Stimulated activated CD4-positive, alpha-beta T cell treated with anti-CD3 and anti-CD28 coated beads, Interleukin-1b, Interleukin-23, amount 100 ng/mL, for 1 hour (primary cell): ENCODE measurements at places on chromosomes 7 and 10.

- no peak for DNase-seq
Observed at GRCh38 chr7:94616855-94617254, 39.1 kb downstream of the SGCE start.

DNA sequence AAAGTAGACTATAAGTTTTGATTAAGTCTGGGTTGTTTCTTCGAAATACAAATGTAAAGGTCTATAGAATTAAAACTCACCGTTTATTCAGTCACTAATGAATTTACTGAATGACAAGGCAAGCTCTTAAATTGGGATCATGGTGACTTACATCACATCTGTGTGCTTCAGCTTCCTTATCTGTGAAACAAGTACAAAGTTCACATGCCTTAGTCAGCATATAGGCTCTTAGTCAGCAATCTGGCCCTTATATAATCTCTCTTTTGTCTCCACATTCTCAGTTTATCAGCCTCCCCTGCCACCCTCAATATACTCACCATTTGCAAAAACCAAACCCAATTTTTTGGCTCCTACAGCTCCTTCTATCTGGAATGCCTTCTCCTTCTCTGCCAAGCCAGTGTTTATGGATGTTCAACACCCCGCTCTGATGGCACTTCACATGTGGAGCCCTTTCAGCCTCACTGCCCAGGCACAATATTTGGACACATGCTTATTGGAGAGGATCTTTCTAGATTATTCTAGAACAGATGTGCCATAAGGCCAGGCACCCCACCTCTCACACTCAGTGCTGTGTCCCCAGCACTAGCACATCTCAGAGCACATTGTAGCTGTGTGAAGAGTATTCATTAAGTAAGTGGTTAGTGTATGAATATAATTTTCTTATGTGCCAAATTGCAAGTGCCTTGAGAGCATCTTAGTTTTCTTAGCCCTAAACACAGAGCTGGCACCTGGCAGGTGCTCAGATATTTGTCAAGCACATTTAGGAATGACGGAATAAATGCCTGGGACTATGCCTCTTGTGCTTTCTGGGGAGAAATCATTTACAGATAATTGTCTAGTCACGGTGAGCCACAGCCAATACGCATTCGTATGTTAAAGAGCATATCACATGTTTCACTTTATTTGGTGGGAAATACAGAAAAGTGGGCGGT, 9.8 kb upstream of the LAMB1 start:
- no peak for DNase-seq

- no peak for DNase-seq
Observed at GRCh38 chr10:92801978-92802872, 46.1 kb upstream of the EXOC6 start.

GRCh38 chr7:110105307-110105706, 985.6 kb upstream of the LRRN3 start:
- DNase-seq: no peak

DNA sequence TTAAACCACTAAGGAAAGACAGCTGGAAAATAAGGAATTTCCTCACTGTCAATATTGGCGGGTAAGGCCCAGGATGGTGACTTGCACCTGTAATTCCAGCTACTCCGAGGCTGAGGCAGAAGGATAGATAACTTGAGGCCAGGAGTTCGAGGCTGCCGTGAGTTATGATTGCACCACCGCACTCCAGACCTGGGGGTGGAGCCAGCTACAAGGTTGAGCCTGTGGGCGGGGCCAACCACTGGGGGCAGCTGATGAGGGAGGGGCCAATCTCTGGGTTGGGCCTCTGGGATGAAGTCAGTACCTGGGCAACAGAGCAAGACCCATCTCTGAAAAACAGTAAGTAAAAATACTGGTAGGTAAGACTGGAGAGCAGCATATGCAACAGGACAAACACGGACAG, 80.1 kb upstream of the ADO start:
- no peak for DNase-seq

GRCh38 chr7:116502201-116503096, 2.9 kb downstream of the CAV2 start:
- no peak for DNase-seq

GRCh38 chr10:75801121-75801520, 369.7 kb downstream of the LRMDA start:
- DNase-seq: no peak

DNA sequence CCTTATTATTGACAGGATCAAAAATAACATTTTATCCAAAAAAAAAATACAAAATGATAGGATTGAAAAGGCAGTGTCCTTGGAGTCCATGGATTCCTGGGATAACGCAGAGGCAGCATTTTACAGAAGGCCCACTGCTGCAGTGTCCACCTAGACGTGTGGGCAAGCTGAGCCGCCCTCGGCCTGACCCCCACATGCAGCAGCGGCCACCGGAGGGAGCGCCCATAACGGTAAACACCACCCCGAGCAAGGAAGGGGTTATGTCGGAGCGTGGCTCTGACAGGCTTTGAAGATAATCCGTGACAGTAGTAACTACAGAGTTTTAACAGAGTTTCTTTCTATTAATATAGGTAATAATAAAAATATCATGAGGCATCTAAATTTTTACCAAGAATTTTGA, 45.3 kb upstream of the PITRM1 start:
- DNase-seq: no peak

- no peak for DNase-seq
Observed at GRCh38 chr10:94725871-94726270, 36.6 kb upstream of the CYP2C19 start.

DNA sequence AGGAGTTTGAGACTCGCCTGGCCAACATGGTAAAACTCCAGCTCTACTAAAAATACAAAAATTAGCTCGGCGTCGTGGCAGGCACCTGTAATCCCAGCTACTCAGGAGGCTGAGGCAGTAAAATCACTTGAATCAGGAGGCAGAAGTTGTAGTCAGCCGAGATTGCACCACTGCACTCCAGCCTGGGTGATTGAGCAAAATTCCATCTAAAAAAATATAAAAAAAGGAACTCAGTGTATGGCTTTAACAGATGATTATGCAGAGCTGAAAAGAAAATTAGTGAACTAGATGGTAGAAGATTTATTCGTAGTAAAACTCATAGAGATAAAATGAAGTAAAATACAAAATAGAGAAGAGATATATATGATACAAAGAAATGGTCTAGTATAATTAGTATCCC, 12.6 kb upstream of the CNOT4 start:
- DNase-seq: no peak

DNA sequence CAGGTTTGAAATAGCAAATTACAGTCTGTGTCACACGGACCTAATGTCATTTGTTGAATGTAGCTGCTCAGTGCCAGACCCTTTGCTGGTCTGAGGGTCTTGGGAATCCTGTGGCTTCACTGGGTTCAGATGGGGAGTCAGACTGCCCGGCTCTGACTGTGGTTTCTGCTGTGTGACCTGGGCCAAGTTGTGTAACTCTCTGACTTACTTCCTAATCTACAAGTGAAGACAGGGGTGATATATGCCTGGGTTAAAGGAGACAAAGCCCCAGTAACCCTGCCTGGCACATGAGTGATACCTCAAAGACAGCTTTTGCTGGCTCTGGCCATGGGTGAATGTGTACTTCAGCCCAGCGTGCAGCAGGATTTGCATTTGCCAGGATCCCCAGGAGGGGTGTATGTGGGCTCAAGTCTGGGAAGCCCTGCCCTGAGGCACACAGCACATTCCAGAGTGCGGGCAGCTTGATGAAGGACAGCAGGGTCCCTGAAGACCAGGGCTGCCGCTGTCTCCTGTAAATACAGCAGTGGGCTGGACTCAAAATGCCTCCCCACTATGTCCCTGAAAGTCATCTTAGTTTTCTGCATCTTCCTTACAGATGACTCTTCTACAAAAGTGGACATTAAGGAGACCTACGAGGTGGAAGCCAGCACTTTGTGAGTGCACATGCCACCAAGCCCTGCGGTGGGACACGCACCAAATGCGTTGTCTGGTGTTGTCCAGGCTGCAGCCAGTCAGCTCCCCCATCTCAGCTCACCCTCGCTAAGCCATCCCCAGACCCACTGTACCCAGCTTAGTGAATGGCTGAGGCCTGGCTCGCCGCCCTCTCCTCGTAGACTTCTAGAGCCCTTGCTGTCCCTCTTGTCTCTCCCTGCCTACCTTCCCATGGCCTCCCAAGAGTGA, 16.4 kb downstream of the NACAD start:
- no peak for DNase-seq

DNA sequence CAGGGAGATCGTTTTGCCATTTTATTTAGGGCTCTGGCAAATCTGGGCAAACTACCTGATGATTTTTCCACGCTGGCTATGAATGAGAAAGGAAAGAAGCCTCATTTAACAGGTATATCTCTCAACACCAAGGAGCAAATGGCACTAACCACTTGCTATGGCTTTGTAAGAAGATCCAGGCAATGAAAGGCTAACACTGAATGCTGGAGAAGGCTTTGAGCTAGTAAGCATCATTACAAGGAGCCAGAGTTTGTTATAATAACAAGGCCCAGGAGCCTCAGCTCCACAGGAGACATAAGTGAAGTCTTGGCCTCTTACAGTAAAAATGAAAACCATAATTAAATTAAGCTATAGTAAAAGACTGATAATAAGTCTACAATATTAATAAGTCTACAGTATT, 123.1 kb downstream of the CNOT4 start:
- DNase-seq: no peak

GRCh38 chr10:30185341-30185740, 126.0 kb upstream of the JCAD start:
- DNase-seq: no peak

DNA sequence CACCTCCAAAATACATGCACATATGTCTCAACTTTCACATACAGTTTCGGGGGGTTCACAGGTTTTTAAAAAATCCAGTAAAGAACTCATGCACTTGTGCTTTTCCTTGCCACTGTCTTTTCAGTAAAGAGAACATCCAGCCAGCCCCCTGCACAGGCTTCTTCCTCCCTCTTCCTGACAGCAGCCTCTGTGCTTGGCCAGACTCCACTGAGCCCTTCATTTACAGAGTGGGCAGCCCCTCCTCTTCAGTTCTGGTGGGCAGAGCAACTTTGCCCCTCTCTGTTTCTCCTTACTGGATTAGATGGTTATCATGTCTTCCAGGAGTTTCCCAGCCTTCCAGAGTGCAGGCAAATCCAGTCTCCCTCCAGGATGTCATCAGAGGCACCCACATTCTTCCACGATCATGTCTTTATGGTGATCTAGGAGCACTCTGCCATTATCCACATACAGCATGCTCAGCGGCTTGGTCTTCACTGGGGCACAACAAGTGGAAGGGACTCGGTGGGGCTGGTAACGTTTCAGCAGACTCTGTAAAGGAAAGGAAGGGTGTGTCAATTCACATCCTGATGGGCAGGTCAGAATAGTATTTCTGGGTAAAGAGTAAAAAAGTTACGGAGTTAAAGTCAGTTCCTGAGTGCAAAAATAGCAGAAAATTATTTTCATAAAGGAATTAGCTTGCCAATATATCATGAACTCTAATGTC, 8.8 kb downstream of the NODAL start:
- no peak for DNase-seq

DNA sequence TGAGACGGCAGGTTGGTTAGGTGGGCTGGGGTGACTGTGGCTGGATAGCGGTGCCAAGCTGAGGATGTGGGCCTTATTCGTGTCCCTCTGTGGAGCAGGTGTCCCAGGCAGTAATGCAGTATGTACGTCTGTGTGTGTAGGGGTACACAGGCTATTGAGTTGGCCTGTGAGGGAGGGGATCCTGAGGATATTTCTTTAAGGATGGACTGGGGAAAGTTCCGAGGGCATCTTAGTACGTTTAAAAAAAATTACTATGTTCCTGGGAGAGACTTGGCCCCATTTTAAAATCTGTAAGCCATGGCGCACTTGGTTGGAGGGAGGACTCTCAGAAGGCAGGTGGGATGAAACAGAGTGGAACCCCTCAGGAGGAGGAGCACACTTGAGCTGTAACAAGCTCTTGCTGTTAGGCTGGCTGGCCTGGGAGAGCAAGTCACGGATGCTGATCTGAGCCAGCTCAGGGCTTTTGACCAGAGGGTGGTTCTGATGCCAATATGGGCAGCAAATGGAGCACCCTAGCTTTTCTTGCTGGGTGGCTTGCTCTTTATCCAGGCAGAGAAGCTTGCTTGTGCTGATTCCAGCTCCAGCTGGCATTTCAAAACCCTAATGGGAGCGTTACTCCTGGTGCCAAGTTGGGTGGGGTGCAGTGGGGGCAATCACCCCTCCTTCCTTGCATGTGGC, 765 bp downstream of the WBP1L start:
- no peak for DNase-seq

DNA sequence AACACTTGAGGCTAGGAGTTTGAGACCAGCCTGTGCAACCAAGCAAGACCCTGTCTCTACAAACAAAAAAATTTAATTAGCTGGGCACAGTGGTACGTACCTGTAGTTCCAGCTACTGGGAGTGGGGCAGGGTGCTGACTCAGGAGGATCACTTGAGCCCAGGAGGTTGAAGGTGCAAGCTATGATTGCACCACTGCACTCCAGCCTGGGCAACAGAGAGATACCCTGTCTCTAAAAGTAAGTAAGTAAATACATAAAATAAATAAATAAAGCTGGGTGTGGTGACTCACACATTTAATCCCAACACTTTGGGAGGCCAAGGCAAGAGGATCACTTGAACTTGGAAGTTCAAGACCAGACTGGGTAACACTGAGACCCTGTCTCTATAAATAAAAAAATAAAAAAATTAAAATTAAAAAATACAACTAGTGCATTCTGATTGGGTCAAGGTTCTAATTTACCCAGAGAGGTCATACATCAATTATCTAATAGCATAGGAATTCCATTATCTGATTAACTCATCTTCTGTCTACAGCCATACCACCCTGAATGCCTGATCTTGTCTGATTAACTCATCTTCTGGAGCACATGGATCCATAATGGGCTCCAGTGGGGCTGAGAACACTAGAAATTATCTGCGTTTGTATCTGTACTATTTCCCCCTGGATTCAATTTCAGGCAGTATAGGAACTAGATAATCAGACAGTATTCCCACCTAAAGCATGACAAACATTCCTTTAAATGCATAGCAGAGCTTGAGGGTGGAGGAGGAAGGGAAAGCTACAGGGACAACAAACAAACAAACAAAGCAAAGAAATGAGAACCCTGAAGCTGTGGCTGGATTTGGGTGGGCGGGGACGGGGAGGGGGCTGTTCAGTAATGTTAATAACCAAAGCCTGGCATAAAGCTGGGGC, 21.0 kb upstream of the HILPDA start:
- no peak for DNase-seq

GRCh38 chr7:45881759-45882464, 6.4 kb upstream of the IGFBP1 start:
- DNase-seq: no peak

DNA sequence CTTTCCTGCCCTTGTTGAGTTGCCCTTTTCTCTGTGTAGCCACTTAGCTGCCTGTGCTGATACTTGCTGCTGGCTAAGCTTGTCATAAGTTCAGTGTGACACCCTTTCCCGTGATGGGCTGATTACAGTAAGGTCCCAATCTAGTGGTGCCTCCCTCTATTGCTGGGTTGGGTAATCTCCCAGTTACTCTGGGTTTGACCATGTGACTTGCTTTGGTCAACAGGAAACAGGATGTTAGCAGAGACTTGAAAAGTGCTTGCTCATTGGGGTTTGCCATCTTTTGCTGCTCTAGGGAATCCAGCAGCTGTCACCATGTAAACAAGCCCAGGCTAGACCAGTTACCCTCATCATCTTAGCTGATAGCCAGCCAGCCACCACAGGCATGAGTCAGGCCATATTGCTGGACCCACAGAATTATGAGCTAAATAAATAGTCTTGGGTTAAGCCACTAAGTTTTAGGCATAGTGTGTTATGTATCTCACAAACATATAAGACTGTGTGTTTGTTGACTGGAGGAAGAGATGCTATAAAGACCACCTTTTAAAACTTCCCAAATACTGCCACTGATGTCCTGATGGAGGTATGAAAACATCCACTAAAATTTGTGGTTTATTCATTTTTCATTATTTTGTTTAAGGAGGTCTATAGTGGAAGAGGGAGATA, 4.0 kb upstream of the LEP start:
- no peak for DNase-seq
